ENCODE measurements at places on chromosomes 11 and 22.

- DNase-seq = no peak
Observed at GRCh38 chr11:91097083-91097482, 874.2 kb upstream of the CHORDC1 start.

DNA sequence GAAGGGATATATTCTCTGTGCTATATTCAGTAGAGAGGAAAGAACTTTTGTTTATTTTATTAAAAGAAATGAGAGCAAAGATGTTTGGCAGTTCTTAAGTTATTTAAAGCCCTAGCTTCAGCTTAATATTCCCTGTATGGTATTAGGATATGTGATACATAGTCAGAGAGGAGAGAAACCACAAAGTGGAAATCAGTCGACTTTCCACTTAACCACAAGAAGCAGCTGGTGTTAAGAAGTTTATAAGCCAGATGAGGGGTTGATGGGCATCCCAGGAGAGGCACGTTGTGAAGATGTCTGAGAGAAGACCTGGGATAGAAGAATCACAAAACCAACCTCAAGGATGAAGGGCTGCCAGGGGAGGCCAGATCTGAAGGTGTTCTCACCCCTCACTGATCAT is 23.3 kb upstream of the PHF21B start:
- DNase-seq = no peak

GRCh38 chr22:48751539-48752437 is 1075.9 kb downstream of the BRD1 start:
- DNase-seq = no peak

- DNase-seq = no peak
Observed at GRCh38 chr11:125242141-125242775, 77.7 kb downstream of the PKNOX2 start.

GRCh38 chr11:65224930-65225278 is 36.9 kb upstream of the POLA2 start:
- DNase-seq = no peak

DNA sequence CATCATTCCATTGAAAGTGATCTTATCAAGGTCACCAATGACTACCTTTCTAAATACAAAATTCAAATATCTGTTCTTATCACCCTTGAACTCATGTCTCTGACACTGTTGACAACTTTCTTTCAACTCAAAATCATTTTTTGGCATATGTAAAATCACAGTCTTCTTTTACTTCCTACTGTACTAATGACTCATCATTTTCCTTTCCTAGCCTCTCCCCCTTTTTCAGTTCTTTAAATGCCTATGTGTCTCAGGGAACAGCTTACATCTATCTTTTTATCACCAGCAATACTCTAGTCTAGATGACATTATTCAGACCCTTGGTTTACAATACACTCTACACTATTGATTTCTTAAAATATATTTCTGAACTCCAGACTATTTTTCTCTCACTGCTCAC is 2220.7 kb upstream of the RAG2 start:
- no peak for DNase-seq

Measured in activated naive CD4-positive, alpha-beta T cell treated with anti-CD3 and anti-CD28 coated beads for 36 hours (primary cell).